Fibroblast of mammary gland (primary cell): ENCODE measurements at places on chromosomes 12 and 14.

- DNase-seq = no peak
Observed at GRCh38 chr12:52528641-52529143, 8.5 kb upstream of the KRT5 start.

- DNase-seq = no peak
Observed at GRCh38 chr12:56723352-56723751, 1.7 kb downstream of the NACA start.

GRCh38 chr12:68630050-68630449 lies 19.4 kb downstream of the RAP1B start:
- no peak for DNase-seq

GRCh38 chr14:103031566-103031911 lies 25.8 kb downstream of the CDC42BPB start:
- no peak for DNase-seq

- no peak for DNase-seq
Observed at GRCh38 chr14:61342486-61342885, 21.1 kb downstream of the PRKCH start.

DNA sequence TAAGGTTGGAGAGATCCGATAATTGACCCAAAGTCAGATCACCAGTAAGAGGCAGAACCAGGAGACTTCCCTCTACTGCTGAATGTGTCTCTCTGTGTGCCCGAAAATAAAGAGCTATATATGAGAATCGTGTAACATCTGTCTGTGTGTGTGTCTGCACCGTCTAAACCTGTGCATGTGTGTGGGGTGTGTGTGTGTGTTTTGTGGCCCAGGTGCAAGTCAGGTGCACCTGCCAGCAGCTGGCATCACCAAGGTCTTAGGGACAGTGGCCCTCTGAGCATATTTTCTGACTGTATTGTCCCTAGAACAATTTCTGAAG lies 24.7 kb upstream of the KRT78 start:
- DNase-seq = no peak

GRCh38 chr12:28998662-28999120 lies 150.4 kb upstream of the FAR2 start:
- peak; percentile 89 for DNase-seq

GRCh38 chr12:332581-333205 lies 56.4 kb downstream of the KDM5A start:
- DNase-seq = peak; percentile 22

- DNase-seq = no peak
Observed at GRCh38 chr12:98856897-98857540, 211.9 kb downstream of the APAF1 start.

- no peak for DNase-seq
Observed at GRCh38 chr12:47273191-47273626, 193.4 kb upstream of the AMIGO2 start.

DNA sequence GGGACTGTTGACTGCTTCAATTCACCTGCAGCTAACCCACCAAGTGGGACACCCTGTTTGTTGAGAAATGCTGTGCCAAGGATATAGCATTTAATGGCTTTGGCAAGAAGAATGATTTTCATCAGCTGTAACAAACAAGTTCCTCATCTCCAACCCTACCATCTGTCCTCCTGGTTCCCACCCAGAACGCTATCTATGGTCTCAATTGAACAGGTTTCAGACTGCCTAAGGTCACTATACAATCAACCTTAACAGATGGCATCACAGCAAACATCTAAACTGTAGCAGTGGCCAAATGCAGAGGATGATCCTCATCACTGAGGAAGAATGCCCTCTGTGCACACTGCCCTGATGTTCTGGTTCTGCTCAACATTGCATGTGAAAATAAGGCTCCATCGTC lies 546.2 kb upstream of the FOXG1 start:
- no peak for DNase-seq

GRCh38 chr12:68967046-68967445 lies 34.1 kb upstream of the CPM start:
- DNase-seq = no peak

GRCh38 chr12:67155863-67156262 lies 113.3 kb upstream of the CAND1 start:
- peak; percentile 59 for DNase-seq

DNA sequence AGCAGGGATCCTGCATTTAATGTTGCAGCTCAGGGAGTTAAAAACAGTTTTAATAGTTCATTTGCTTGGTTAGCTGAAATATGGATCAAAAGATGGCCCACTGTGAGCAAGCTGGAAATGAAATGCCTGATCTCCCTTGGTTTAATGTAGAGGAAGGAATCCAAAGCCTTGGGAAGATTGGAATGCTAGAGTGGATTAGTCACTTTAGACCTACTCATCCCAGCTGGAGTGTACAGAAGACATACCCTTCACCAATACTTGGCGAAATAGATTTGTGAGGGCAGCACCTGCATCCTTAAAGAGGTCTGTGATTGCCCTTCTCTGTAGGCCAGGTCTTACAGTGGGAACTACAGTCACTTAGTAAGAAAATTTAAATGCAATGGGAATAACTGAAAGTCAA lies 58.0 kb upstream of the KRAS start:
- peak; percentile 31 for DNase-seq

GRCh38 chr12:31007636-31008175 lies 66.0 kb upstream of the DDX11 start:
- no peak for DNase-seq

DNA sequence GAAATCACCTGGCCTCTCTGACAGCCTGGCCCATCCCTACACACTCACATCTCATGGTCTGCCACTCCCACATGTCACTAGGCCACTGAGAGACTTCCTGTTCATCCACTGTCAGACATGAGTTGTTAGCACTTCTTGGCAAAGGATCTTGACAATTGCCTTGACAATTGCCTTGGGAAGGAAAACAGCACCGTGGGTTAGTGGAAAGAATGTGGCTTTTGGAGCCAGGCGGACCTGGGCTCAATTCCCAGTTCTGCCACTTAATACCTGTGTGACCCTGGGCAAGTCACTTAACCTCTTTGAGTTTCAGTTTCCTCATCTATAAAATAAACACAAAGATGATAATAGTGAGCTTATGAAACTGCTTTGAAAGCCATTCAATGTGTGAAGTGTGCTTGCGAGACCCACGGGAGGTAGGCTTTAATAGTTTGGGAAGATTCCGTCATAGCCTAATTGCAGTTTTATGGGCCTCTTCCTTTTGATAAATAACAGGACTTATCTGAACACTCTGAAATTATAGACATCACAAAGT lies 250.4 kb downstream of the C12orf75 start:
- DNase-seq = no peak

- DNase-seq = no peak
Observed at GRCh38 chr14:25518364-25518763, 468.4 kb upstream of the STXBP6 start.

GRCh38 chr14:62206456-62206855 lies 444.2 kb downstream of the SNAPC1 start:
- DNase-seq = peak; percentile 56

GRCh38 chr14:103546652-103547454 lies 15.6 kb downstream of the BAG5 start:
- DNase-seq = peak; percentile 49

DNA sequence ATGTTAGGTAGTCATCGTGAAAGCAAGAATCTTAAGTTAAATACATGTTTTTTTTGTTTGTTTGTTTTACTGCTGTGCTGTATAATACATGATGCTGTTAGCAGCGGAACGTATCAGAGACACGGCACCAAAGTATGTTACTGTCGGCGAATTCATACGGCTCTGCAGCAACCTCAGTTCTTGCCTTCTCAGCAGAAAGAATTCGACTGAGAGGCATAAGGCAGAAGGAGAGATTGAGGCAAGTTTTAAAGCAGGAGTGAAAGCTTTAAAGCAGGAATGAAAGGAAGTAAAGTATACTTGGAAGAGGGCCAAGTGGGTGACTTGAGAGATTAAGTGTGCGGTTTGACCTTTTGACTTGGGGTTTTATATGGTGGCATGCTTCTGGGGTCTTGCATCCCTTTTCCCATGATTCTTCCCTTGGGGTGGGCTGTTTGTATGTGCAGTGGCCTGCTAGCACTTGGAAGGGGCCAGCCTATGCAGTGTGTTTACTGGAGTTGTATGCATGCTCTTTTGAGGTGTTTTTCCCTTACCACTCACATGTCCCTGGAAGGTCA lies 23.7 kb downstream of the LEMD3 start:
- no peak for DNase-seq

DNA sequence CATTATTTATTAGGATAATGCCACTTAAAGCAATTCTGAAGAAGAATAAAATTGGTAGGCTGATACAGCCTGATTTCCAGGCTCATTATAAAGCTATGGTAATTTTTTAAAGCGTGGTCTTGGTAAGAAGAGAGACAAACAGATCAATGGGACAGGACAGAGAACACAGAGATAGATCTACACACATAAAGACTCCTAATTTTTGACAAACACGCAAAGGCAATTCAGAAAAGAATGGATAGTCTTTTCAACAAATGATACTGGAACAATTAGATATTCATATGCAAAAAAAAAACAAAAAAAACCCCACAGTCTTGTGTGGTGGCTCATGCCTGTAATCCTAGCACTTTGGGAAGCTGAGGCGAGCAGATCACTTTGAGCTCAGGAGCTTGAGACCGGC lies 25.9 kb upstream of the MEG3 start:
- no peak for DNase-seq

GRCh38 chr14:105066240-105067071 lies 1.2 kb upstream of the GPR132 start:
- DNase-seq = no peak

GRCh38 chr14:44897845-44898151 lies 63.9 kb downstream of the KLHL28 start:
- DNase-seq = peak; percentile 19

- DNase-seq = peak; percentile 54
Observed at GRCh38 chr14:68409387-68409786, 383.5 kb downstream of the ZFP36L1 start.

GRCh38 chr14:38992067-38992844 lies 110.8 kb downstream of the SEC23A start:
- DNase-seq = no peak

DNA sequence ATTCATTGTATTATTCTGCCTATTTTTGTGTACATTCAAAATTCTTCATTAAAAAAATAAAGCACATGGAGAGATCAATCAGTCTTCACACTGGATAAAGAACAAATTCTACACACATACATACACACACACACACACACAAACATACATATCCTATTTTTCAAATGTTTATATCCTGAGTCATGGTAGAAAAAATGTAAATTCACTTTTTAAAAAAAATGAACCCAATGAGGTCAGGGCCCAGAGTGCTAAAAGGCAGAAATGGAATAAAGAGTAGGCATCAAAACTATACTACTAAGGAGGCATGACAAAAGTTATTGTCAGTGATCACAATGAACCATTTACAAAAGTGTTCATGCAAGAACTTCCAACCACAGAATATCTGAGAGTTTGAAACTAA lies 17.3 kb downstream of the GALC start:
- peak; percentile 7 for DNase-seq

GRCh38 chr14:85535991-85536832 lies 6.3 kb downstream of the FLRT2 start:
- DNase-seq = peak; percentile 79

DNA sequence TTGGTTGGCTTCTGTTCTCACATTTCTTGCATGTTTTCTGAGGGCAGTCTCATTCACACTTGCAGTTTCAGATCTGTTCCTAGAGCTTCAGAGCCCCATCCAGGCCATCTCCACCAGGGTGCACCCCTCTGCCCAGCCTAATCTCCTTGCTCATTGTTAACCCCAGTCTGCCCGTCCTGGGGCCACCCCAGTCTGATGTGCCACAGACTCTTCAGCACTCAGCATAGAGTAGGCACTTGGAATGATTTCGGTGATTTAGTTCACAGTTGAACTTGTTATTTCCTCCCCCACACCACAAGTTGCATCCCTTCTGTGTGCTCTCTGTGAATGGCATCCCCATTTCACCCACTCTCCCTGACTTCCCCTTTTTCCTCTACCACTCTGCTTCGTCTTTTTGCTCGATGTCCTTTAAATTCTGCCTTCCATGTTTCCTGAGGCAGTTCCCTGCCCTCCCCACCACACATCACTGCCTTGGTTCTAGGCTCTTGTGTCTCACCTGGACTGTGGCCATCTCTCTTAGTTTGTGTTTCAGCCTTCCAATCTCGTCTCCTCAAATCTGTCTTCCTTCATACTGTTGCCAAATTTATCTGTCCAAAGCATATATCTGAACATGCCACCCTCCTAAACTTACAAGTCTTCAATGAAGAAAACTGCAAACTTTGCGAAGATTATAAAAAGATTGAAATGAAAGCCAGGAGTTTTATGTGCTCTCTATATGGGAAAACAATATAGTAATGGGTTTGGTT lies 41.5 kb downstream of the ANO6 start:
- no peak for DNase-seq

DNA sequence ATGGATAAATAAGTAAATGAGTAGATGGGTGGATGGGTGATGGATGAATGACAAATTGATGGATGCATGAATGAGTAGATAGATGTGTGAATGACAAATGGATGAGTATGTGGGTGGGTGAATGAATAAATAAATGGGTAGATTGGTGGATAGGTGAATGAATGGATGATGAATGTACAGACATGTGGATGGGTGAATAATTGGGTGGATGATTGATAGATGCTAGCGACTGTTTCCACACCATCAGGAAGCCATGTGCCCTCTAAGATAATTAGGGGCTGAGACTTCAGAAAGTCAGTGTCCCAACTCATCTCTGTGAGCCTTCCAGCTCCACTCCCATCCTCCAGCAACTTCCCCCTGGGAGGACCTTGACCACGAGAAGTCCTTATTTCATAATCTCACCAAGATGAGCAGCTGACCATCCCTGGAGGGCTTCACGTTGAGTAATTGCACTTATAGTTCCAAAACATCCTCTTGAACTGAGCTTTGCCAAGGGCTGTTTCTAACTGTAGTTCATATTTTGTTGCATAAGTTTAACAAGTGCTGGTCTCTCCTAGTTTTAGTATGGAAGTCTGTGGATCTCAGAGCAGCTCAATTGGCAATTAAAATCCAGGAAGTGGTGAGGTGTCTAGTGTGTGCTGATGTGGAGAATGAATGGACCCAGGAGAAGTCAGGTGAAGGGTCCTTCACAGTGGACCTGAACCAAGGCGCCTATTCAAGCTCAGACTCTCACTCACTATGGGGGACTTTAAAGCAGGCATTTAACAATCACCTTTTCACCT lies 295.7 kb downstream of the ADGRD1 start:
- DNase-seq = peak; percentile 1
